A549 treated with dexamethasone at 1 μM for 4 hours (cell line): ENCODE measurements at places on chromosomes 4 and X. TPM values are rescaled to one million over a fixed set of nuclear protein-coding genes. Genes with fewer than 3 reads are reported as not detected.

Gene CYLC1
- not detected in 5 replicates for total RNA-seq

Gene TRO
- total RNA-seq: 0.54 to 0.87 TPM (median 0.71 TPM) in 5 replicates

Gene ADH1B
- not detected in 5 replicates for total RNA-seq

Gene GIMD1
- total RNA-seq: not detected in 5 replicates

Gene MAGEC1
- 0.03 to 0.05 TPM (median 0.04 TPM) in 4 of 5 replicates, not detected in the other for total RNA-seq

Gene POLN
- 0.55 to 0.77 TPM (median 0.67 TPM) in 5 replicates for total RNA-seq

Gene RAB39B
- 0.71 to 1.0 TPM (median 0.80 TPM) in 5 replicates for total RNA-seq

Gene BST1
- total RNA-seq: 14.6 to 22.0 TPM (median 15.8 TPM) in 5 replicates

Gene RBM10
- 29.2 to 47.5 TPM (median 45.8 TPM) in 5 replicates for total RNA-seq

Gene KDR
- total RNA-seq: 0.14 to 0.20 TPM (median 0.15 TPM) in 5 replicates

Gene MAGEE2
- total RNA-seq: not detected in 5 replicates

Gene ARHGAP36
- not detected in 5 replicates for total RNA-seq
